ENCODE measurements at places on chromosomes 4 and X.
A peak's percentile ranks its signal among the peaks of the same experiment; 100 is the strongest.

- no peak for DNase-seq
These were observed 1.7 kb upstream of the PCDH10 start for GRCh38 chr4:133147286-133147821.

GRCh38 chr4:18075823-18076433, 54.4 kb upstream of the LCORL start:
- no peak for DNase-seq

DNA sequence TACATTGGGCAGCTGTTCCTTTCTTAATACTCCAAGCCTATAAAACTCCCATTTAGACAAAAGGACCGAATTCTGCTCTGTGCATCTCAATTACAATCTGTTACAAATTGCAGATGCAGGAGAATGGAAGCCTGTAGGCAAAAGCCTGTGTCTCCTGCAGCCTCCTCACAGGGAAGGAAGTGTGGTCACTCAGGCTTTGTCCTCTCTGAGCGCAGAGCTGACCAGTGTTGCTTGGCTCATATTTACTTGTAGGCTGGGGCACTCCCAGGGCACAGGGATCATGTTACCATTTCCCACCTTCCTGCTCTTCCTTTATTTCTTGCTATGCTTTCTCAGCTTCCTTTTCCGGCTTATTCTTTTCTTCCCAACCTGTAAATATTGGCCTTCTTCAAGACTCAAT, 15.7 kb downstream of the SUPT20HL2 start:
- no peak for DNase-seq

DNA sequence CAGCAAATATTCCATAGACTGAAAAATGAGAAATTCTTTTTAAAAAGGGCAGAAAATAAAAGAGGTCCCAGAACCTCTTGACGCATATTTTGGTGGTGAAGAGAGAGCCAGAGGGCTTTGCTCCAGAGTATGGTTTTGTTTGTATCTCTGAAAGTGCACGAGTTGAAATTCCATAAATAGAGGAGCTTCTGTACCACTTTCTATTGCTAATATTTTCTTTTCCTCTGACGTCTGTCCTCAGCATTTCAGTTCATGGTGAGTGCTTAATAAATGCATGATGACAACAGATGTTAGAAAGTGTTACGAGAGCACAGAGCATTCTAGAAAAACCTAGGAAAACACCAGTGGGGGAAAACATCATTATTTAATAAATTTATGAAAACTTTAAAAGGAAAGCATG, 145.6 kb downstream of the AMELX start:
- DNase-seq: no peak

DNA sequence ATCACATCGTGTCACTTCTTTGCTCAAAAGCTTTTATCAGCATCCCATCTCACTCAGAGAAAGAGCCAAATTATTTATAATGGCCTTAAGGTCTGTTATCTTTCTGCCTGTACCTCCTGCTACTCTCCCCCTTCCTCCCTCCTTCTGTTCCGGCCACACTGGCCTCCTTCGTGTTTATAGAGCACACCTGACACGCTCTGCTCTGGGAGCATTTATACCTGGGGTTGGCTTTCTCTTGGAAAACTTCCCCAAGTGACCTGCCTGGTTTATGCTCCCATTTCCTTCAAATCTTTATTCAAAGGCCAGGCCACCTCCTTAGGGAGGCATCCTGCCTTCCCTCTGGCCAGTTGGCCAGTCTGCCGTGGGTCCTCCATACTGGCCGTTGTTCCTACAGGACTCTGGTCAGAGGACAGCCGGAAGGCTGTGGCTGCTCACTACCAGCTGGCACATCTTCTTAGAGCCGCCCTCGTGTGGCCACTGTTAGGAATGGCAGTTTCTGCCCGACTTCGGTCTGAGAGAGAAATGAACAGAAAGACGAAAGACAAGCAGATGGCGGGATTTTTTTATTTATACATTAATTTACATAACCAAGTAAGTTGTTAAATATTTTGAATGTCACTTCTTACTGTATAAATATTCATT, 80.2 kb upstream of the CBLL2 start:
- peak; percentile 8 for DNase-seq

GRCh38 chr4:101540336-101540735, 193.0 kb upstream of the PPP3CA start:
- DNase-seq: no peak

DNA sequence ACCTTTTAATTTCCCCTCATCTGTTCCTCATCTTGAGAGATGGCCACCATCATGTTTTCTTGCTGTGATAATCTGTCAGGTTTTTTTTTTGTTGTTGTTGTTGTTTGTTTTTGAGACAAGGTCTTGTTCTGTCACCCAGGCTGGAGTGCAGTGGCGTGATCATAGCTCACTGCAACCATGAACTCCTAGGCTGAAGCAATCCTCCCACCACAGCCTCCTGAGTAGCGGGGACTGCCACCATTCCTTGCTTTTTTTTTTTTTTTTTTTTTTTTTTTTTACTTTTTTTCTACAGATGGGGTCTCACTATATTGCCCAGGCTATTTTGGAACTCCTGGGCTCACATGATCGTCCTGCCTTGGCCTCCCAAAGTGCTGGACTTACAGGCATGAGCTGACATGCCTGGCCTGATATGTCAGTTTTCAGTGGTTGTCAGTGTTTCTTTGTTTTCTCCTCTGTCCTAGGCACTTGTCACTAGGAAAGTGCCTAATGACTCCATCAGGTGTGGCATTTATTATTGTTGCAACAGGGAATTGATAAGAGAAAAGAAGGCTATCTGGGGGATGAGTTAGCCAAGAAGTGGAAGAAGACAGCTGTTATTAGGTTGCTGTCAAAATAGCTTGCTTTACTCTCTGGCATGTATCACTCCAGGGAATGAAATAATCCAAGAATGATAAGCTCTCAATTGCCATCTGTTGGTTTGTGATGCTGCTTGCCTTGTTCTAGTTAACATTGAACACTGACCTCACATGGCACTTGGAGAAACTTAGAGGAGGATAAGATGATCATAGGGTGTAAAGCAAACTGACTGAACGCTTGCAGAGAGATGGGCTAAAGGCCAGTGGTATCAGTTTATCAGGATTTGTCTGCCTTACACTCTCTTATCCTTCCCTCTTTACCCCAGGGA, 41.7 kb downstream of the TMEM164 start:
- DNase-seq: no peak

DNA sequence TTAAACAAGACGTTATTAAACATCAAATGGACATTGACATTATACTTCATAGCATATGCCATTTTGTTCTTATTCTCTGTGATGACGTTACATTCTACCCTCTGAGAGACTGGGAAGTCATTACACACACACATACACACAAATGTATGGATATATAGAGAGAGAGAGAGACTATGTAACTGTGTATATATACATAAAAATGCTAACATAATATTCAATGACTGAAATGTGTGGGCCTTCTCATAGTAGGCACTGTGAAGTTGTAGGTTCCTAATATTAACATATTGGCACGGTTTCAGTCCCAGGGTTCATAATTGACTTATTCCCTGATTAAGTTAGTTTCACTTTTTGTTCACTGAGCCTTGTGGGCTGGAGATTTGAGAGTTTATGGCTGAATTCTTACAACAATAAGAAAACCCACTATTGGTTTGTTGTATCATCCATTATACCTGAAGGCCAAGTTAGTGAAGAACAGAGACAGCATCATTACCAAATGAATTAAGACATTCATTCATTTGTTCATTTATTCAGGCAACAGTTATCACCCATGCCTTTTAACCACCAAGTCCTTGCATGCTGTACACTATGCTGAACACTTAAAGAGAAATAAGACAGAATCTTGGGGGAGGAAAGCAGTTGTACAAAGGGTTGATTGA, 68.5 kb downstream of the GAB1 start:
- DNase-seq: no peak

DNA sequence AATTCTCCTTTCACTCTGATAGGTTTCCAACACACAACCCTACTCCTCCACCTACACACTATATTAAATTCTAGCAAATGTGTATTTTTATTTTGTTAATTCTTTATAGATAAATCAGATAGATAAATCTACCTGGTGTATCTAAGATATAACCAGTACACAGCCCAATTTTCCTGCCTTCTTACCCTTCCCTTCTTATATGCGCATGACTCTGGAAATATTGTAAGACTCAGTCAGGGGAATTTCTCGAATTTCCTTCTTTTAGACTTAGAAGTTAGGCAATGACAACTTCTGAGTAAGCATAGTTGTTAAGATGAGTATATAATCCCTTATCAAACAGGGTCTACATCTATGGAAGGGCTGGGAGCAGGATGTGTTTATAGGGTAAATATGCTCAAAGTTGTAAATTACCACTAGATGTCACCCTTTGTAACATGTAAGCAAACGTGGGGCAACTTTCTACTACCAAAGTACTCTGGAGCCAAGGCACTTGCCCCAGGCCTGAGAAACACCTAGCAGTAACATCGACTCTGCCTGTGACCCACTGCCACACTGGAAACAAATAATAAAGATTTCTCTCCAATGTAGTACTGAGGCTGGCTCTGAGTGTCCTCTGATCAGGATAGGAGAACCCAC, 444.7 kb downstream of the IQCM start:
- peak; percentile 18 for DNase-seq

DNA sequence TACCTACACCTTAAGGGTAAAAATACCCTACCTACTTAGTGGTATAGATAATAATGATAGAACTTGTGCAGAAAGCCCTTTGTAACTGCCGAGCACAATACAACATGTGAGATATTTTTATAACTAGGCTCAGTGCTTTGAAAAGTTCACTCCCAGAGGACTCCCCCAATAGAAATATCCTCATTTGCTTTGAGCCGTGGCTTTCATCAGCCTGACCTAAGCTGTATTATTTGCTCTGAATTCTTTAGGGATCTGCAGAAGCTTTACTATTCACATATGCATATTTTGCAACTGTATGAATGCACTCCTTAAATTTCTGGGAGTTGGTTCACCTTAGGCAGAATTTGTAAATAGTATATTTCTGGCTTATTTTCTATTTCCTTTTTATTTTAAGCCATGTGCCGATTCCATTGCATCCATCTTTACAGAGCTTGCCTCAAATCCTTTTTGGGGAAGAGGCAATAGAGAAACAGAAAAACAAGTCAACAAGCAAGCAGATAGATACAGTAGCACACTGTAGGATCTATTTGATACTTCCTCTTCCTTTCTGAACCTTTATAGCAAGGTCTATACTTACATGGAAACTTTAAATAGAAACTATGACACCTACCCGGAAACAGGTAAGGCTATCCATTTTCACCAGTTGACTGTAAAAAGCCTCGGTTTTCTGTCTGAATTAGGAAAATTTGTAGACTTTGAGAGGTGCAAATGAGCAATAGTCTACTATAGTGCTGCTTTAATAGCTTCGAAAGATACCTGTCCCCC, 242.5 kb upstream of the VCX3A start:
- DNase-seq: no peak

DNA sequence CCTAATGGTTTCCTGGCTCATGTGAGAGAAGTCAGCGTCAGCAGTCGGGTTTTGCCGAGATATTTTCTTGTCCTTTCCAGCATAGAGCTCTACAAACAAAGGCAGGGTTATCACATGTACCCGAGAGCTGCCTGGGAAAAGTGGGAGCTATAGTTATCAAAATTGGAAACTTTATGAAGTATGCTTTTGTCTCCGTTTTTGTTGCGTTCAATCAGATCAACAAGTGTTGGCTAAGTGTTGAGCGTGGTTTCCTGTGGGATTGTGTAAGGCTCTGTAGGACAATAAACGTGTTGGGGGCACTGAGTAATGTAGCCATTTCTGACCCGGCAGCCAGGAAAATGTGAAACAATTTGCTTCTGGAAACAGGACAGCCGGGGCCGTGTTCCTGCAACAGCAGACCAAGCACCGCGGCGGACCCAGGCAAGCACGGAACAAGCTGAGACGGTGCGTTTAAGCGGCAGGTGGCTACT, at the start of gene BMX:
BMX (plus strand) TSS at position 311 of the 470 bp plus-strand sequence. CDS start 7,547 bp downstream, outside the sequence.
- no peak for DNase-seq

GRCh38 chr4:93828332-93828994, at the start of gene ATOH1:
TSS of gene ATOH1 (plus strand) at chr4:93828753. CDS start at chr4:93828927, 174 bp downstream.
- DNase-seq: no peak

DNA sequence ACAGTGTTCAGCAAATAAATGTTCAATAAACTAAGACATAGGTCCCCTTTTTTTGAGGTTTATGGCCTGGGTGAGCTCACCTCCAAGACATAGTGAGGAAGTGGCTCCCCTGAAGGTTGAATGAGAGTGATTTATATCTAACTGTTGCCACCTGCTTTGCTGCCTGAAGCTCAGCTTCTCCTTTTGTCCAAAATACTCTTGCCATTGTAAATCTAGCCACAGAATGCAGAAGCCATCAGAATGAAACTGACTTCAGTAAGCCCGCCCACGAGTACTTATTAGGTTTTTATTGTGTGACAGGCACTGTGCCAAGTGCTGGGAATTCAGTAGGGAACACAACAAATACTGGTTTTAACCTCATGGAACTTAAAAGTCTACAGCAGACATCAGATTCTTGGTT, 18.0 kb downstream of the SPINK2 start:
- DNase-seq: no peak

DNA sequence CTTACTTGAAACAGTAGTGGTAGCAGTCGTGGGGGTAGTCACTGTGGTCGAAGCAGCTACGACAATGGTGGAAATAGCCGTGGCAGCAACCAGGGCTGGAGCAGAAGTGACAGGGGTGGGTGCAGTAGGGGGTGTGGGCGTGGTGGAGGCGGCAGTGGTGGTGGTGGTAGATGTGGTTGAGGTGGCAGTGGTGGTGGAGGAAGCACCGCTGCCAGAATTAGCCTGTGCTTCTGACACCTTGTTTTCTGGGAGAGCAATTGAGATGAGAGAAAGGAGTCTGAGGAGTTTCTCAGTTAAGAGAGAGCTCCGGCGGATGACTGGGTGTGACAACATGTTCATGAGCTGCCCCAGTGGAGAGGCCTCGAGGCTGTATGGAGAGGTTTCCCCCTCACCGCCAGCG, 113.5 kb upstream of the HSD17B10 start:
- DNase-seq: no peak

GRCh38 chrX:66002824-66003680, 36.8 kb downstream of the VSIG4 start:
- DNase-seq: no peak

DNA sequence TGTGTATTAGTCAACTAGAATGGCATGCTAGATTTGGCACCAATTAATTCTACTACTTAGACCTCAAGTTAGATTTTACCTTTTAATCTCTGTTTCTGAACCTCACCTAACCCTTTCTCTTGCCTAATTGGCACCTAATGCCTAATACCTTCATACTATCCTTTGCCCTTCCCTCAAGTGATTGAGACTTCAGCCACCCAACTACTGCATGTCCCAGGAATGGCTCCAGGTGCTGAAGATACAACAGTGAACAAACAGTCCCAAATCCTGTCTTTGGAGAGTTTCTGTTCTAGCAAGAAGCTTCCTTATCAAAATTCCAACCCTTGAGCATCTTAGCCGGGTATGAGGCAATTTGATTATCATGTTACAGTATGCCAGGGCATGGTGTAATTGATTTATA, 139.9 kb downstream of the CPE start:
- no peak for DNase-seq

- DNase-seq: peak; percentile 81
These were observed 168.5 kb upstream of the LDB2 start for GRCh38 chr4:17066972-17067371.

- peak; percentile 15 for DNase-seq
These were observed 41.0 kb upstream of the UCP1 start for GRCh38 chr4:140609548-140610425.

- DNase-seq: no peak
These were observed 97.1 kb upstream of the MAML3 start for GRCh38 chr4:140250989-140251552.
